Fibroblast of lung (primary cell): ENCODE measurements at places on chromosomes 6 and 20. TPM values are rescaled to one million over a fixed set of nuclear protein-coding genes. Genes with fewer than 3 reads are reported as not detected.
A peak's percentile ranks its signal among the peaks of the same experiment; 100 is the strongest.

The PKHD1 gene
- not detected in 2 replicates for total RNA-seq

The GHRH gene
- total RNA-seq: not detected in 2 replicates

The IP6K3 gene
- 1.8 and 5.4 TPM in 2 replicates for total RNA-seq

The SRMS gene
- total RNA-seq: not detected in 2 replicates

The STMN3 gene
- total RNA-seq: 16.4 and 34.3 TPM in 2 replicates

The ADGRB3 gene
- 0.33 and 0.77 TPM in 2 replicates for total RNA-seq

DNA sequence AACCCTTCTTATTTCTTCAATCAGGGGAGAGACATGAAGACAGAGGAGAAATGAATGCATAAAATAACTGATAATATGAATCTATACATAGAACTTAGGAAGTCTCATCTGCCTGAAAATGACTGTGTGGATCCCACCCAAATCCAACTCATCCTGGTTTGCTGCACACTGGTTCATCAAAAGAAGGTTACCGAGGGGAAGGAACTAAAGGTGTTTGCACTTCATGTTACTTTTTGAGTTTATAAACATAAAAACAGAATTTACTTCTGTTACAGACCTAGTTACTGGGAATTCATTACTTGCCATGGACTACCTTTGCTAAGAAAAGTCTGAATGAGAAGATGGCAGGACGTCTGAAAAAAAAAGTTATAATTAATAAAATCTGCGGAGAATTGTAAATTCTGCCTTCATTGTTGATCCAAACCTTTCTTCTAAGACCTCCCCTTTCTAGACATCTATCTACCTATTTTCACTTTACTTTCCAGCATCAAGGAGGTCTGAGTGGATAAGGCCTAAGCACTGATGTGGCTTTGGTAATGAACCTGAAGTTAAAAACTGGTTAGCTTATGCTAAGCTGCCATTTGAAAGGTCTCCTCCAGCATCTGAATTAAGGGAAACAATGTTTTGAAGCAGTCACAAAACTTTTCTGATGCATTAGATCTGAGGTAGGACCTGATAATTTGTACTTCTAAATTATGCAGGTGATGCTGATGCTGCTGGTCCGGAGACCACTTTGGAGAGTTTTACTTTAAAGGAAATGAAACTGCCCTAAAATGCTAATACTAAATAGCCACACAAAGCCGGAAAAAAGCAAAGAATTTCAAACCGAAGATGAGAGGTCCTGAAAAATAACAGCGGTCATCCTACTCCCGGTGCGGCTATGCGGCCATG is 84.0 kb downstream of the HFE start:
- DNase-seq: peak; percentile 15
